ENCODE measurements at places on chromosomes 5 and 9.

DNA sequence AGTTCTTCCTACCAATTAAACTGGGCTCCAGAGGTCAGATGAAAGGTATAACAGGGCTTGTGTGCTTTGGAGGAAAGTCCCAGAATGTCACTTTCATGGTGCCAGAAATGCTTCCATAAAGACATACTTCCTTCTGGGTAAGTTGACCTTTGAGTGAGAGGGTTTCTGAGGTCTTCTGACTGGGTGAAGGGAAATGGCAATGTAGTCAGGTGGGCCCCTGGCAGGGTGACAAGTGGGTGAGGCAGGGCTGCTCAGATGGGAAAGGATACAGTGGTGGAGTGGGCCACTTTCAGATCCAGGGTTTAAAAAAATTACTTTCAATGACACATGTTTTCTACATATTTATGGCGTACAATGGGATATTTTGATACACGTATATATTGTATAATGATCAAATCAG is 136.5 kb upstream of the PITX1 start:
- H3K27me3 ChIP-seq: no peaks in the 10 kb centered on the region
- H3K4me1 ChIP-seq: no peaks in the 10 kb centered on the region
- no peak overlapping the region for H3K27ac ChIP-seq
- H3K36me3 ChIP-seq: no peaks in the 10 kb centered on the region
- DNase-seq: no peak
- H3K4me3 ChIP-seq: no peak overlapping the region

GRCh38 chr9:106321394-106322180 is 541.4 kb upstream of the ZNF462 start:
- H3K27me3 ChIP-seq: no peaks in the 10 kb centered on the region
- H3K4me3 ChIP-seq: no peak overlapping the region
- DNase-seq: no peak
- no peak overlapping the region for H3K27ac ChIP-seq

DNA sequence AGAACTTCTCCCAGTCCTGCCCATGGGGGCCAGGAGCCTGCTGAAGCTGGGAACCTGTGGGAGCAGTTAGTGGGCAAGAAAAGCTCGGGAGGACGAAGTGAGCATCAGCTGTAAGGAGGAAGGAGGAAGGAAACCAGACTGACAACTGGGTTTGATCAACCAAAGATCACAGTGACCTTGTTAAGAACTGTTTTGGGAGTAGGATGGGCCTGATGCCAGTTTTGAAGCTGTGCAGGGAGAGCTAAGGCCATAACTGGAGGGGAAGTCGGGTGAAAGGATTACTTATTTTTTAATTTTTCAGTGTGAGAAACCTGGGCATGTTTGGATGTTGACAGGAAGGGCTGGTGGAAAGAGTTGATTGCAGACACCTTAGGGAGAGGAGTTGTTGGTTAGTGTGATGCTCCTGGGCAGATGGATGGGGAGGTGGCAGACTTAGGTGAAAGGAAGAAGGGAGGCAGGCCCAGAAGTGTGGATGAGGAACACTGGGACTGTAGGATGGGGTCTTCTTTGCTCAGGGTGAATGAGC is 58.3 kb upstream of the KLF4 start:
- no peak for DNase-seq
- no peak overlapping the region for H3K4me3 ChIP-seq

DNA sequence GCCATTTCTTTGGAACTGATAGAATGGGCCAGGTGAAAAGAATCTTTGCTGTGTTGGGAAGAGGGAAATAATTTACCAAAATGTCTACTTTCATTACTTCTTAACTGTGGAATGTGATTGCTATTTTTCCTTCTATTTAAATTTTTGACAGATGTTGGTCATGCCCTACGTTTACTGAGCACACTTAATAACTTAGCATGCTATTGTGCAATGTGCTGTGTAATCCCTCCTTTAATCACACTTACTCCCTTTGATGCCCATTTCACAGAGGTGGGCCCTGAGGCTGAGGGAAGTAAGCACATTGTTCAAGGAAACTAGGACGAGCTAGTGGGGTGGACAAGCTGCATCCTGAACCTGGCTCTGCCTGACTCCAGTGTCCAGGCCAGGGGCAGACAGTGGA is 47.8 kb upstream of the INSYN2B start:
- H3K27me3 ChIP-seq: no peaks in the 10 kb centered on the region
- H3K4me3 ChIP-seq: no peak overlapping the region
- DNase-seq: no peak
- no peaks in the 10 kb centered on the region for H3K36me3 ChIP-seq

GRCh38 chr5:6096101-6096500 is 282.2 kb downstream of the MED10 start:
- H3K4me3 ChIP-seq: no peak overlapping the region
- no peak overlapping the region for H3K27ac ChIP-seq
- H3K36me3 ChIP-seq: no peaks in the 10 kb centered on the region
- H3K4me1 ChIP-seq: no peaks in the 10 kb centered on the region
- H3K27me3 ChIP-seq: no peaks in the 10 kb centered on the region

DNA sequence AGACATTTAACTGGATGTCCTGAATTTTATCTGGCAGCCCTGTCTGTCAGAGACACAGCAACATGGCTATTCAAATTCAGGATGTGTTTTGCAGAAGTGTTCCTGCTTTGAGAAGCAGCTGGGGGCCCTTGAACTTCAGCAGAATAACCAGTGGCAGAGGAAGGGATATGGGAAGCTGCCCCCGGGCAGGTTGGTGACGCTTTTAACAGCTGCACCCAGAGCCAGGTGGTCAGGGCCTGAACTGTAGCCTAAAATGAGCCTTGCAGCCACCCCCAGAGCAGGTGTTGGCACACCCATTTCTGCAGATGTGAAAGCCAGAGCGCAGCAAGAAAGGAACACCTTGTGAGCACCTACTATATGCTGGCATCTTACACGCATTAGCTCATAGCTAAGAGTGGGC is 128.7 kb upstream of the BOD1 start:
- H3K27me3 ChIP-seq: no peaks in the 10 kb centered on the region
- no peak overlapping the region for H3K27ac ChIP-seq
- no peak for DNase-seq
- H3K36me3 ChIP-seq: no peaks in the 10 kb centered on the region
- H3K4me1 ChIP-seq: no peaks in the 10 kb centered on the region

DNA sequence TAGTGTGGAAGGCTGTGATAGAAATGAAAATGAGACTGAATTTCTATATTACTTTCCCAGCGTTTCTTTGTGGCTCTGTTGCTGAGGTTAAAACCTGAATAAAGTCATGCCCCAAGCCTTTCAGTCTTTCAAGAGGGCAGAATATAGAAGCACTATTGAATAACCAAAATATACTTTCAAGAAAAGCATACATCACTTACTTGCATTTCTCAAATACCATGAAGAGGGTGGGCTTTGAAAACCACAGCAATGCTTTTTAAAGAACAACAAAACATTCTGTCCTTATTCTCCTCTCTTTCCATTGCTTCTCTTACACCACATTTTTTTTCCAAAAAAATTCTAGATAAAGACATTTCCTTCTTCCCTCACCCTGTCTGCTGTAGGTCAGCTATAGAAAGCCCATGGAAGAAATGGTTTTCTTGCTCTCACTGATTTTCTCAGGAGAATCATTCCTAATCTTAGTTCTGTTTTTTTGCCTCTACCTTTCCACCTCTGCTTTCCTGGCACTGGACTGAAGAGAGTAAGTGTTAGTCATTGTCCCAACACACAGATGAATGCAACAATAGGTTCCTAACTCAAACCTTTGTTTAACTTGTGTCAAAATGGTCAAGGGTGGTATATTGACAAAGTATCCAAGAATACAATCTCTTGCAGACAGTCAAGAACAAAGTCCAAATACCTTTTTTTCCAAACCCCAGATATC is 51.6 kb downstream of the NUDT12 start:
- H3K36me3 ChIP-seq: no peaks in the 10 kb centered on the region
- H3K4me3 ChIP-seq: no peak overlapping the region
- H3K27me3 ChIP-seq: no peaks in the 10 kb centered on the region
- DNase-seq: no peak

DNA sequence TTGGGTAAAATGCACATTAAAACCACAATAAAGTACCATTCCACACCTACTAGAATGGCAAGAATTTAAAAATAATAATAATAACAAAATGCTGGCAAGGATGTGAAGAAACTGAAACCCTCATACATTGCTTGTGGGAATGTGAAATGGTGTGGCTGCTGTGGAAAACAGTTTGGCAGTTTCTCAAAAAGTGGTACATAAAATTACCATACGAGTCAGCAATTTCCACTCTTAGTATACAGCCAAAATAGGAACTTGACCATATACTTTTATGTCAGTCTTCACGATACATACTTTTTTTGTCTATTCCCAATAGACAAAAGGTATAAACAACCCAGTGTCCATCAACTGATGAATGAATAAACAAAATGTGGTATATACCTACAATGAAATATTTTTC is 15.6 kb downstream of the FKBP15 start:
- no peaks in the 10 kb centered on the region for H3K27me3 ChIP-seq
- no peak overlapping the region for H3K27ac ChIP-seq
- no peak overlapping the region for H3K4me3 ChIP-seq

DNA sequence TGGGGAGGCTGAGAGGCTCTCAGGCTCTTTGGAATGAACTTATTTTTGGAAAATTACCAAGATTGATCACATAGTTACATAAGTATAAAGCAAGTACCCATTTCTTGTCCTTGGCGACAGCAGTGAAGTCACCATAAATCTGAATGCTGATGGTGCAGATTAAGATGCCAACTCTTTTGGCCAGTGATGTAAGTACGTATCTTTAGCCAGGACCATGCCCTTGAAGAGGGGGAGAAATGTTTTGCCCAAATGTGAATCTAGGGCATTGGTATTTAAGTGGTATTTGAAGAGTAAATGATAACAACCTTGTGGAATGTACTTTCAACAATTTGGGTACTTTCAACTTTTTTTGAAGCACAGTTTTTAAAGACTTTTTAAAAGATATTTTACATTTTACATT is 68.2 kb upstream of the RAD23B start:
- DNase-seq: no peak
- H3K4me1 ChIP-seq: no peaks in the 10 kb centered on the region
- no peak overlapping the region for H3K27ac ChIP-seq

- H3K36me3 ChIP-seq: no peaks in the 10 kb centered on the region
- H3K27me3 ChIP-seq: no peaks in the 10 kb centered on the region
- H3K27ac ChIP-seq: no peak overlapping the region
- H3K4me3 ChIP-seq: no peak overlapping the region
Observed at GRCh38 chr9:37148181-37148580, 27.8 kb downstream of the ZCCHC7 start.

GRCh38 chr5:135324897-135325650 is 74.0 kb downstream of the MACROH2A1 start:
- H3K4me3 ChIP-seq: no peak overlapping the region
- H3K27ac ChIP-seq: no peak overlapping the region
- no peak for DNase-seq
- H3K36me3 ChIP-seq: peaks cover 2% of the 10 kb centered on the region

GRCh38 chr5:133728475-133728874 is 116.1 kb upstream of the FSTL4 start:
- H3K27me3 ChIP-seq: no peaks in the 10 kb centered on the region
- H3K4me1 ChIP-seq: no peaks in the 10 kb centered on the region
- no peak overlapping the region for H3K4me3 ChIP-seq

GRCh38 chr5:124997186-124997893 is 250.9 kb upstream of the ZNF608 start:
- H3K4me1 ChIP-seq: no peaks in the 10 kb centered on the region
- no peak overlapping the region for H3K4me3 ChIP-seq
- H3K36me3 ChIP-seq: no peaks in the 10 kb centered on the region
- no peak for DNase-seq
